CD4-positive, alpha-beta T cell treated with Interleukin-17A for 4 hours (primary cell): ENCODE measurements at places on chromosomes 7 and 10.

DNA sequence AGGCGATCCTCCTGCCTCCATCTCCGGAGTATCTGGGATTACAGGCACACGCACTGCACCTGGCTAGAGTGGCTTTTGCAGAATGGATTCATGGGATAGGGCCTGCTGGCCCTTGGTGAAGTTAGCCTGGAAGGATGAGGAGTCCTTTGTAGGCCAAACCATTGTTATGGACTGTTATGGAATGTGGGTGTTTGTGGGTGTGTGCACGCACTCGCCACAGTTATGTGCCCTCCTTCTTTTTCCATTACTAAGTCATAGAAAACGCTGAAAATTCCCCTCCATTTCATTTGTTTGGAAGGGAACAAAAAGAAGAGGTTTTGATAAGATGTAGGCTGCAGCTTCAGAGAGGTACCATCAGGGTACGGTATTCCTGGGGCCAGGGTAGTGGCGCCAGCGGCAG is 15.0 kb downstream of the ZNF862 start:
- DNase-seq = no peak

DNA sequence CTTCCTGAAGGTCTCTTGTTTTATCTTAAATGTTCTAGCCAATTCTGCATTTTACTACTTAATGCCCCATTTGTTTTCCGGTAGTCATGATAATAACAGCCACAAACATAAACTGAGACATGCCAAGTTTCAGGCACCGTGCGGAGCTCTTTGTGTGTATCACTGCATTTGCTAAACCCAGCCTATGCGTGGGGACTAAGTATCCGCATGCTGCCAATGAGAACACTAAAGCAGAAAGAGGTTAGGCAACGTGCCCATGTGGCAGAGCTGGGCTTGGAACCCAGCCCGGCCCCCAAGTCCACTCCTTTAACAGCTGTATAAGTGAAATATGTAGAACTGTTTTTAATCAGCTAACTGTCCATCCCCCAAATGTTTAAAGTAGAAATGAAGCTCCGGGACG is 54.1 kb downstream of the SLIT1 start:
- DNase-seq = no peak

DNA sequence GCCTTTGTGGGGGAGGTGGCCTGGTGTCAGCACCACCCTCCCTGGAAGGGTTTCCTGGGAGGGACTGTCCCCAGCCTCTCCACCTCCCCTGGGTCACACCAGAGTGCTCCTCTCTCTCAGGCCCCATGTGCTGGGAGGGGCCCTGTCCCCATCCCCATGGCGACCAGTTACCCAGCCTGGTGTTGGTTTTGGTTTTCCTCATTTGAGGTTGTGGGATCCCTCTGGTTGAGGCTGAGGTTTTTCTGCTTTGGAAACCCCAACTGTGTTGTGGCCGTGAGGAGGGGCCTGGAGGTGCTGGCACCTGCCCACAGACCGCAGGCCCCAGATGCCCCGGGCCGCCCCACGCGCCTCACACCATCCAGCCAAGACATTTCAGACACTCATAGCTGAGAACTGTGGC is 106.3 kb downstream of the GRK5 start:
- DNase-seq = peak; percentile 52

DNA sequence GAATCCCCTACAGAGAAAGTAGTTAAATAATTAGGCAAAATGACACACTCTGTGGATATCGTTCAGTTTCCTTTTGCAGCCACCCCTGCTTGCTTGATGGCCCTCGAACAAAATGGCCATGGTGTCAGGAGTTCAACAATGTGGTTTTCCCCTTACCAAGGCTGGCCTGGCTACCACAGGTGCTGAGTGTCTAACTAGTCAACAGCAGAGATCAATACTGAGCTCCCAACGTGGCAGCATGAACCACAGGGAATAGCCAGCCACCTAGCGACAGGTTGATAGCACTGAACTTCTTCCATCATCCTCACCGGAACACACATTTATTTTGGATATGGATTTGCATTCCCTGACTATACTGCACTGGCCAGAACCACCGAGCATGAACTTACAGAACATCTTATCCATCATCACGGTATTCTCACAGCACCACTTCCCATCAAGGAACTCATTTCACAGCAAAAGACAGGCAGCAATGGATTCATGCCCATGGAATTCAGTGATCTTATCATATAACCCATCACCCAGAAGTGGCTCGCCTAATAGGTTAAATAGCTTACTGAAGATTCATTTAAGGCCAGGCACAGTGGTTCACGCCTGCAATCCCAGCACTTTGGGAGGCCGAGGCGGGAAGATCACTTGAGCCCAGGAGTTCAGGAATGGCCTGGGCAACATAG is 6.3 kb downstream of the C10orf67 start:
- DNase-seq = no peak

DNA sequence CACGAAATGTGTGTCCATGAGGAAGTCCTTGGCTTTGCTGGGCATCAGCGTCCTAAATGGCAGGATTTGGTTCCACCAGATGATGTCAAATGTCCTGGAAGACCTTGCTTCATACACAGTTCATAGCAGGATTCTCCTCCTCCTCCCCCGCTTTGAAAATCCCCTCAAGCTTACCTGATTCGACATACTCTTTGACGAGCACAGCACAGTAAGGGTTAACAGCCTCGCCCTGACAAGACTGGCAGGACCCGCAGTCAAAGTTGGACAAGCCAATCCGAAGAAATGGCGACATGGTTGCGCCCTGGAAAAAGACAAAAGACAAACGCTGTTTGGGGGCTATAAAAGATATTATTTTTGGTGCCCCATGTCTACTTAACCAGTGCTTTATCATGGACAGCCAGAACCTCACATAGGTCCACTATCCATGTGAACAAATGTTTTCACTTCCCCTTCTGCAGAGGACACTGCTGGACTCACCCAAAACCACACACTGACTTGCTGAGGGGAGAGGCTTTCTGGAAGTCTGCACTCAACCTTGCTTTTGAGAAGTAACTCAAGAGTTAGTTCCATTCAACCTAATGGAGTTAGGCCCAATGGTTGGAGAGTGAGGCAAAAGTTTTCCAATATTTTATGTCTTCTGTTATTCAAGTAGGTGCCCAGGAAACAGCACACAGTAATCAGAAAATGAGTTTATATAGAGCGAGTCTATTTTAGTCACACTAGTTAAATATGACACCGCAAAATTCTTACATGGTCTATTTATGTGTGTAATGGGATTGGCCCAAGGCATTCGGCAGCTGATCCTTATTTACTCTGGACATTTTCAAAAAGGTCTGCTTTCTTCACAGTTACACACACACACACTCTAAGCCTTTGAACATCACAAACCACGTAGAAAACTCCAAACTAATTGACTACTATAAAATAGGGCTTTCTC is 65.0 kb downstream of the PRKCQ start:
- no peak for DNase-seq

DNA sequence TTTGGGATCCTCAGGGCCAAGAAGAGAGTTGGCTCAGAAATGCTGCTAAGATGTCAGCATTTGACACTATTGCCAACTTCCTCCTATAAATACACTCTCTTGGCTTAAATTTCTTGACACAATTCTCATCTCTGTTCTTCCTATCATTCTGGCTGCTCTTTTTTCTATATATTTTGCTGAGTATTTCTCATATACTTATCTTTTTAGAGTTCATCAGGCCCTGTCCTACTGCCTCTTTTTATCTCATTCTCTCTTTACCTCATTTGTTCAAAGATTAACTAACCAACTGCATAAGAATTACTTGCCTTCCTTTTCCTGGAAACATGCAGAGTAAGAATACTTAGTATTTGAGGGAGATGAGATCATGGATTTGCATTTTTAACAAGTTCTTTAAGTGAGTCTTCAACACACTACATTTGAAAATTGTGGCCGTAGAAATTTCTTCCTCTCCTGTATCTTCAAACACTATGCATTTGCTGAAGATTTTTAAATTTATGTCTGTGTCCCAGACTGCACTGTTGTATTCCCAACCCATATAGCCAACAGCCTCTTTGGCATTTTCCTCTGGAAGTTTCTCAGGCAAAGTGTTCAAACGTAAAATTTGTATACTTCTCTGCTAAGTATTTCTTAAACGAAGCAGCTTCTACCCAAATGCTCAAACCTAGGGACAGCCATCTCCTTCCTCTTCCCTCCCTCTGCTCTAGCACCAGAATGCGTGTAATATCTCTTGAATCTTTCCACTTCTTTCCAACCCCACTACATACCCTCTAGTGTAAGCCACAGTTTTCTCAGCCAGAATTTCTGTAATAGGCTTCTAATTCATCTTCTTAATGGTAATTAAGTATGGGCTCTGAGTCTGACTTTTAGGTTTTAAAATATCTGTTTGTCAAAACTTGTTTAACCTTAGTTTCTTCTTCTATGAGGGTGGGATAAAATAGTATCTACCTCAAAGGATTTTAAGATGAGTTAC is 35.5 kb downstream of the ARL4A start:
- no peak for DNase-seq

GRCh38 chr10:47179291-47179647 is 120.7 kb upstream of the GDF10 start:
- DNase-seq = no peak

- DNase-seq = no peak
Observed at GRCh38 chr7:77353407-77353721, 62.8 kb downstream of the GSAP start.

DNA sequence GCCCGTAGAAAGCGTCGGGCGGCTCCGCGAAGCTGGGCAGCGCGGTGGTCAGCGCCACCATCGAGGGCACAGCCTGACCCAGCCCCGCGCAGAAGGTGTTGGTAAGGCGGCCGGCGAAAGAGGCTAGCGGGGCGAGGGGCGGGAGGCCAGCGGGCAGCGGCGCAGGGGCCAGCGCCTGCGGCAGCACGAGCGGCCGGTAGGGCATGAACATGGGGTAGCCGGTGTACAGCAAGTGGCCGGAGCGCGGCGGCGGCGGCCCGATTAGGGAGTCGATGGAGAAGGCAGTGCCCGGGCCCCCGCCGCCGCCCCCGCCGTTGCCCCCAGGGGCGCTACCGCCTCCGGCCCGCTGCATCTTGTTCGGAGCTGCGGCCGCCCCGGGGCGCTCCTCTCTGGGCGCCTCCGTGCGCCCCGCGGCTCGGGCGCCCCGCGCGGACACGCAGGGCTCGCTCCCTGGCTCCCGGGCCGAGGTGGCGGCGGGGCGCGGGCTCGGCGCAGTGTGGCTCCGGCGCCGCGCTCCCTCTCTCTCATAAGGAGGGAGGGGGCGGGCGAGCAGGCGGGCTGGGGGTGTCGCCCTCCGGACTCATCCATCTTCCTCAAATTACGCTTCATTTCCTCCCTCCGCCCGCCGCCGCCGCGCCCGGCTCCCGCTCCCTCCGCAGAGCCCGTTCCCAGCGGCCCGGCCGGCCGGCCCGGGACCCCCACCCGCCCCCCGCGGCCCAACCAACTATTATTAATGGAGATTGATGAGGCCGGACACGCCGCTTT is at the start of gene GBX1:
Gene GBX1, minus strand, starts transcription at position 498 of the 765 bp plus-strand sequence. Its CDS starts 146 bp downstream, at position 352.
- peak; percentile 20 for DNase-seq

DNA sequence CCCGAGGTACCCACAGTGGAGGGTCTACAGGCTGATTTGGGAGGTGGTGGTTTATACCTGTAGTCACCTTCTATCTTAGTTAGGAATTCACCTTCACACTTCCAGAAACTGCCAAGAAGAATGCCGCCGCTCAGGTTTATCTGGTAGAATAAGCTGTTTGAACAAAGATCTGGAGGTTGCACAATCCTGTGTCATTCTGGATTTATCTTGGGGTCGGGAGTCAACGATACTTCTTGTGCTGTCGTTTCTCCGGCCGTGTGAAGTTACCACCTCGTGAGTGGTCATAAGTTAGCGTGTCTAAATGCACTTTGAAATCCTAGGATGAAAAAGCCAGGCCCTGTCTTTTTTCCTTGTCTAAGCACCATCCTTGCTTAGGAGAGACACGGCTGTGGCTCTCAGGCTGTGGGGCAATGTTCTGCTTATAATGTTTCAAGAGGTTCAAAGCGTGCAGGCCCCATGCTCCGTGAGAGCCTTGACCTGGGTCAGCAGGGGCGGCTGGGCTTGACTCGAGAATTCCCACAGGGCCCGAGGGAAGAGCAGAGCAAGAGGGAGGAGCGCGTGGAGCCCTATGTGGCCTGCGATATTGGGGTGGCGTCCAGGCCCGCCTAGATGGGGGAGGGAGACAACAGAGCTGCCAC is 35.5 kb downstream of the GRIFIN start:
- no peak for DNase-seq
